Stimulated activated CD4-positive, alpha-beta T cell treated with anti-CD3 and anti-CD28 coated beads, Interleukin-12 subunit alpha, Interleukin-12 subunit beta, amount 100 ng/mL, for 24 hours (primary cell): ENCODE measurements at places on chromosomes 4 and X.

- no peak for DNase-seq
Observed at GRCh38 chrX:44143061-44143602, 169.9 kb upstream of the NDP start.

DNA sequence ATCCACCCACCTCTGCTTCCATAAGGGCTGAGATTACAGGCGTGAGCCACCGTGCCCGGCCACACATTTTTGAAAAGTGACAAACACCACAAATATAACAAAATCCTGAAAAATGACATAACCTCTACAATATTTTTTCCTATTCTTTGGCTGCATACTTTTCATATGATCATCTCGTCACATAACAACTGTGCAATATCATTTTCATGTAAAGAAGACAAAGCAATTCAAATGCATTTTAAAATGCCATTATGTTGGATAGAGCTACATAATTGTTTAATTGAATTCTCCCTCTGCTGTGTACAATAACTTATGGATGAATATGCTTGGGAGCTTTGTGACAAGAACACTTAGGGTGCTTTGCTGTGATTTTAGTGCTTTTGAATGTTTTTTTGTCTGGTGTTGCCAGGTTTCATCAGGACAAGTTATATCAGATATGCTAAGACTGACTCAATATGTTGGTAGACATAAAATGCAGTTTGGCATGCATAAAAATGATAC lies 132.9 kb downstream of the CHIC2 start:
- DNase-seq: no peak

DNA sequence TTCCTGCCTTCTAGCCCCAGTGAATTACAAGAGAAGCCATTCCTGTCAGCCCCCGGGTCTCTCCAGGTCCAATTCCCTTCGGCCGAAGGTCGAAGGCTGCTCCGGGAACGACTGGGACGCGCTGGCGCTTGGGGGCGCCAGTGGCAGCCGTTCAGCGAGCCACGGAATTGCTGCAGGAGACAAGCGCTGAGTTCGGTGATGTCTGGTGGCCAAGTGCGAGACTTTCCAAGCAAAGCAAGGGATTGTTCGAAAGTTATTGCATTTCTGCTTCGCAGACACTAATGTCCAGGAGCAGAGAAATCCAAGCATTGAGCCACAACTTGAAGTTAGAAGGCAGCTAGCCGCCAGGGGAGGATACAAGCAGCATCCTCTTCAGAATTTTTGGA lies 1.1 kb upstream of the DKK2 start:
- DNase-seq: no peak

- DNase-seq: no peak
Observed at GRCh38 chr4:64721106-64721505, 311.9 kb upstream of the TECRL start.

- no peak for DNase-seq
Observed at GRCh38 chr4:106264331-106264728, 51.7 kb downstream of the TBCK start.

GRCh38 chr4:90745176-90745575 lies 618.0 kb downstream of the CCSER1 start:
- no peak for DNase-seq

- no peak for DNase-seq
Observed at GRCh38 chrX:106263817-106264216, 95.7 kb downstream of the PWWP3B start.

DNA sequence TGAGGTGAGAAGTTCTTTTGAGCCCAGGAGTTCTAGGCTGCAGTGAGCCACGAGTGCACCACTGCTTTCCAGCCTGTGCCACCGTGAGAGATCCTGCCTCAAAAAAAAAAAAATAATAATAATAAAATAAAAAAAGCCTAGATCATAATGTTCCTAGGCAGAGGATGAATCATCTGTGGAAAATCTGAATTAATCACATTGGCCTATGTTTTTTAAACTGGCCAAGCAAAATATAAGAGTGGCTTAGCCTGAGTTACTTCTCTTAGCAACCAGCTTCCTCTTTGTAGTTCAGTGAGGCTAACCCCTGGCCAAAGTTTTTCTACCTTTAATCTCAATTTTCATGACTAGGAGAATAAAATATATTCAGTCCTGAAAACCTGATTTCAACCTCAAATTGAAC lies 614.6 kb downstream of the PPP4R3C start:
- DNase-seq: no peak

DNA sequence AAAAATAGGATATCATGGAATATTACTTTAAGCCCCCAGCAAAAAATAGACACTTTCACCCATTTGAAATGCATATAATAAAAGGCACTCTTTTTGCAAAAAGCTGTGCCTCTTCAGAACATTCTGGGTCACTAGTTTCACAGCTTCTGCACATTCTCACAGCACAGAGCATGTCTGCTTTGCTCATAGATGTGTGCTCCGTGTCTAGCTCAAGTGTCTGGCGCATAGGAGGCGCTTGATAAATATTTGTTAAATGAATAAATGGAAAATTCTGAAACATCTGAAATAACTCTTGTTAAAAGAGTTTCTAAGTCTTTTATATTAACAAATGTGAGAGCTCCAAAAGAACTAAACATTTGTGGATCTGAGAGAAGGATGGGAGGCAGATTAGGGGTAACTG lies 275.2 kb downstream of the PTTG2 start:
- no peak for DNase-seq

DNA sequence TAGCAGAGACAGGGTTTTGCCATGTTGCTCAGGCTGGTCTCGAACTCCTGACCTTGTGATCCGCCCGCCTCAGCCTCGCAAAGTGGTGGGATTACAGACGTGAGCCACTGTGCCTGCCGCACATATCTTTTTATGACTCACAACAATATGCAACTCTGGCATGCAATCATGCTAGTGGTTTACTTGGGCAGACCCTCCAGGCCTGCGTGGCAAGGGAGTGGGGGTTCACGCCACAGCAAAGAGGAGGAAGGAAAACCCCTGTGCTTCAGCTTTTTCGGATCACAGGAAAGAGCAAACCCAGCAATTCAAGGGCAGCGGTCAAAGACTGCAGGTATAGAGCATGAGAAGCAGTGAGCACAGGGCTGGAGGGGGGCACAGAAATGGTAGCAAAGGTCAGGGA lies 48.3 kb upstream of the CD99 start:
- no peak for DNase-seq

GRCh38 chrX:24285082-24285481 lies 28.8 kb downstream of the SUPT20HL2 start:
- DNase-seq: no peak

- DNase-seq: no peak
Observed at GRCh38 chr4:7398788-7399439, 35.8 kb downstream of the PSAPL1 start.

- DNase-seq: no peak
Observed at GRCh38 chr4:127698789-127699200, 31.4 kb upstream of the SLC25A31 start.

GRCh38 chr4:1368421-1369090 lies 21.5 kb downstream of the UVSSA start:
- DNase-seq: no peak

GRCh38 chr4:150588316-150588715 lies 6.4 kb downstream of the MAB21L2 start:
- DNase-seq: no peak

GRCh38 chr4:61194571-61194970 lies 5.6 kb upstream of the ADGRL3 start:
- DNase-seq: no peak

DNA sequence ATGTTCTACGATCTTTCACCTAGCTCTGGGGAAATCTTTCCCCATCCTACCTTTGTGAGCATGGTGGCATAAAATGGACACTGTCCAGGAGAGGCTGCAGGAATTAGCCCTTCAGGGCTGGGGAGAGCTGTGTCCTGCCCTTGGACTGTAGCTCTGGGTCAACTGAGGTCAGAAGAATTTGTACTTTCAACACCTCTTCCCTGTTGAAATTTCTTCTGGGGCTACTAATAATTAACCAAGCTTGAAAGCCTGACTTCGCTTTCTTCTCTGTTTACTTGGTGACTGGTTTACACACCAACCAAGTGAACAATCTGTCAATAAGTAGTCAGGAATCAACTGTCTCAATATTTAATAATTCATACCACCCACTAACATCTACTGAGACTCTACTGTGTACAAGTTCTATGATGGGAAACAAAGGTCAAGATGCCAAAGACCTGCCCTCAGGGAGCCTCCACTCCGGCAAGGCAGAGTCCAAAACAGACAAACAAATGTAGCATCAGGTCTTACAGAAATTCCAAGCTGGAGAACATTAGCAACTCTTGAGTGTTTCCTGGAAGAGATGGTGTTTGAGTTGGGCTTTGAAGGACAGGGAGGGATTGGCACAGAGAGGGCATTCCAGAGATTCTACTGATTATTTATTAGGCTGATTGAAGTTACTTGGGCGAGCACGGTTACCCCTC lies 113.1 kb downstream of the ENPP6 start:
- DNase-seq: no peak

GRCh38 chr4:154560419-154560801 lies 2.4 kb upstream of the FGB start:
- DNase-seq: no peak

GRCh38 chr4:155592179-155592937 lies 74.3 kb upstream of the GUCY1A1 start:
- DNase-seq: no peak

- DNase-seq: no peak
Observed at GRCh38 chr4:113977526-113977855, 2.0 kb downstream of the ARSJ start.

DNA sequence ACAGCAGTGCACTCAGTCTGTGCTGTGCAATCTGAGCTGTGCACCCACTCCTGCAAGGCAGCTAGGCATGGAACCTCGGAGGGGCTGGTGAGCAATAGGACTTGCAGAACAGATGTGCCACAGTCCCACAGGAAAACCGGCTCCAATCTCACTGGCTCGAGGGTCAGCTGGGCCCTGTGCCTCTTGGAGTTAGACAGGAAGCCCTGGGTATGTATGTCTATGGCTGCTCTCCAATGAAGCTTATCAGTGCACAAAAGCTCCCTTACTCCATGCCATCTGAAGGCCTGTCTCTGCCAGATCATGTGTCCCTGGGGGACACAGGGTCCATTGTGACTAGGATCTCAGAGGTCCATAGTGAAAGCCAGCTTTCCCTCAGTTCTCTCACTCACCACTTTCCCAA lies 335.8 kb downstream of the SH3BGRL start:
- no peak for DNase-seq

DNA sequence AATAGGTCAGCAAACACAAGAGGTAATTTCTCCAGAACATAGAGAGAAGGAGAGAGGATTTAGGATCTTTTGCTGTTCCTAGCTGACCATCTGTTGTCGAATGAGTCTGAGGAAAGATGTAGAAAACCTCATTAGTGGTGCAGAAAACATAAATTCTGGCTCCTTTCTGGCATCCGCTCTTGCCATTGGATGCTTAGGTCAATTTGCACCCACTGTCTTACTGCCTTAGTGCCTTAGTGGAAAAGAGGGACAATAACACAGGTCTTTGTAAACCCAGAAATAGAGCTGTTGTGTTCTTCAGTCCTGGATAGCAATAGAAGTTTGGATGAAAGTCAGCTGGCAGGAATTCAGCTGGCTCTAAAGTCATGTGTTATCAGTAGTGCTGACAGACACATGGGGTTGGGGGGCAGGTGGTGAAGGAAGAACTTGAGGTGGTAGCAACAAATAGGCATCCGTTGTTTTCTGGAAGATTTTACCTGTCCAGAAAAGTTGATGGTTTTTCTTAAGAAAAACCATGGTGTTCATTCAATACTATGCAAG lies 78.2 kb downstream of the GLRA2 start:
- DNase-seq: no peak

DNA sequence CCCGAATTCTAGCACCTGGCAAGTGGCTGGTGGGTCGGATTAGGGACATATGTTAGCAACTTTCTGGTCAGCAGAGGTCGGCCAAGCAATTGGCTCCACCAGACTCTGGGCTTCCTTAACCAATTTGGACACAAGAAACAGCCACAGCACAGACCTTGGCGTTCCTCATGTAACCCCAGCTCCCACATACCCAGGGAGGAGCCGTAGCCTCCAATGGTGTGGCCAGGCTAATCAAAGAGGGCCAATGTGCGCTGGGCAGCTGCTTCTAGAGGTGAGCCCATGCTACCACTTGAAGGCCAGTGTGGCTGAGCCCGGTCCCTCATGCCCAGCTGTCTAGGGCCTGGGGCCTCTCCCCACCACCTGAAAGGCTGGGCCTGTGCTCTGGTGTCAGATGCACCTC lies 82.5 kb upstream of the MSX1 start:
- no peak for DNase-seq

GRCh38 chr4:80926446-80926845 lies 104.1 kb upstream of the BMP3 start:
- no peak for DNase-seq

GRCh38 chr4:110361921-110362320 lies 114.0 kb upstream of the ENPEP start:
- no peak for DNase-seq

GRCh38 chrX:51332188-51332942 lies at the start of gene NUDT10:
Gene NUDT10 (plus strand): TSS chrX:51332822. CDS start chrX:51332966, 144 bp downstream.
- peak; percentile 41 for DNase-seq

- DNase-seq: no peak
Observed at GRCh38 chr4:158005021-158005420, 167.8 kb downstream of the GASK1B start.

- no peak for DNase-seq
Observed at GRCh38 chr4:157772907-157773306, 399.9 kb downstream of the GASK1B start.

GRCh38 chrX:122119361-122119760 lies 1064.7 kb upstream of the GRIA3 start:
- DNase-seq: no peak

GRCh38 chr4:25925486-25926201 lies 11.6 kb downstream of the SMIM20 start:
- no peak for DNase-seq

DNA sequence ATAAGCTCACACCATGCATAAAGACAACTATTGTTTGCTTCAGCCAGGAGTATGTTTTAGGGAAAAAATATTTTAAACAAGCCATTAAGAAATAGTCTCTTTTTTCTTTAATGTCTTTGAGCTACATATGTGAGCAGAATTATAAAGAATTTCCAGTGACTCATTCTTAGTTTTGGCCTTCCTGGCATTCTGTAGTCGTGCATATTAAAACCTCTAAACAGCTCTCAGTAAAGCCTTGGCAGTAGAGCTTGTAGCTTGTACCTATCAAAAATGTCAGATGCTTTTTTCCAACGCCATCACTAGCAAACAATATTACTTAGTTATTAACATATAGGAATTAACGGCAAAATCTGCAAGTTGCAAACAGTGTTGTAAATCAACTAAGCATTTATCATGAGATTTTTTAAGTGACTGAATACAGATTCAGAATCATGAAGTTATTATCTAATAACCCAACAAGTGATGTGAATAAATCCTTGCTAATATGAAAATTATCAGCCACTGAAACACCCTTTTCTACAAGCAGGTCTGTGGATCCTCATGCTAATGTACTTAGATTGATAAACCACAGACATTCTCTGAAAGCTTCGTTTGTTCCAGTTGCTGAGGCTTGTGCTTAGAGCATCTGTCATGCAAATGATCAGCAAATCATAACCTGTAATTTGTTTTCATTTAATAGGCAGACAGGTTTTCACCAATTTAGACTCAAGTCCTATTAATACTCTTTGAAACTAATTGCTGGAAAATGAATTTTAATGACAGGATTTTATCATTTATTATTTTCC lies 412.0 kb upstream of the ATOH1 start:
- DNase-seq: no peak
